ENCODE measurements at places on chromosomes 6 and 20. TPM values are rescaled to one million over a fixed set of nuclear protein-coding genes. Genes with fewer than 3 reads are reported as not detected.
A peak's percentile ranks its signal among the peaks of the same experiment; 100 is the strongest.

DNA sequence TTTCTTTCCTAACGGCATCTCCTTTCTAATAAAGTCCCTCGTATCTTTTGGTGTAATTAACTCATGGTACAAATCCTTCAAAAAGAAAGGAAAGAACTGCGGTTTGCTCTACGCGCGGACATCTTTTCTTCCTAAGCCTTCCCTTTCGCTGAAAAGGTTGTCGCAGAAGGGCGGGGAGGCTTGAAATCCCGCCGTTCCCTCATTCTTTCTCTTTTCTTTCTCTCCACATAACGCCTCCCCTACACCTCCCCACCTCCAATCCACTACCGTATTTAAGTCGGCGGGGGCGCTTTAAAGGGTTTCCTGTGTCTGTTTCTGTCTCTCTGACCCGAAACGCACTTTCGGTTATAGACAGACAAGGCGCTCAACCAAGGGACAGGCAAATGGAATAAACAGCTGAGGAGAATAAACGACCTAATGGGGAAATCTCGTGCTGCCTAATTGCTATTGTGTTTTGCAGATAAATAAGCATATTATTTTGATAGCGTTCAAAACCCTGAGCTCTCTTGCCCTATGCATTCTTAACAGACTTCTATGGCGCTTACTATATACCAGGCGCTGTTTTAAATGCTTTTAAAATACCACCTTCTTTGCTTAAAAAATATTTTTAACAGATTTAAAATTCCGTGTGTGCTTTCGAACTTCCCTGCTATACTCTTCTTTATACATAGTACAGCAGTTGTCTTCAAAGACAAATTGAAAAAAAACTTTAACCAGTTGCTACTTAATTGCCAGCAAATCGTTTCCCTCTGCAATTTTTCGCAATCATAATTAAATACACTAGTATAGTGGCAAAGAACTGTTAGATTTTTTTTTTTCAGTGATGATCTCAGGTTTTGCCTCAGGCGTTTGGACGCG, 2.5 kb upstream of the HEY2 start:
- DNase-seq = peak; percentile 28

Gene KIF16B
- 6.3 TPM for total RNA-seq

- DNase-seq = no peak
These were observed 10.7 kb downstream of the TUBB start for GRCh38 chr6:30730601-30731435.

DNA sequence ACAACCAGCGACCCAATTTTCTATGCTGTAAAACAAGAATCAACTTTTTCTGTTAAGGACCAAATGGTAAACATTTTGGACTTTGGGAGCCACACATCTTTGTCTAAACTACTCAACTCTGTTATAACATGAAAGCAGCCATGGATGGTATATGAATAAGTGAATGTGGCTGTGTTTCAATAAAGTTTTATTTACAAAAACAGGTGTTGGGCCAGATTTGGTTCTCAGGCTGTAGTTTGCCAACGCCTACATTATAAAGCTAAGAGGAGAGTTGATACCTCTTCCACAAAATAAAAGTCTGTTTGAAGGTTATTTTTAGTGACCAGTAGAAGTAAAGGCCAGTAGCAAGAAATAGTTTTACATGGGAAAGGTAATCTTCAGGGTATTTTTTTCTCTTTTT, 60.4 kb upstream of the SDHAF4 start:
- DNase-seq = no peak

DNA sequence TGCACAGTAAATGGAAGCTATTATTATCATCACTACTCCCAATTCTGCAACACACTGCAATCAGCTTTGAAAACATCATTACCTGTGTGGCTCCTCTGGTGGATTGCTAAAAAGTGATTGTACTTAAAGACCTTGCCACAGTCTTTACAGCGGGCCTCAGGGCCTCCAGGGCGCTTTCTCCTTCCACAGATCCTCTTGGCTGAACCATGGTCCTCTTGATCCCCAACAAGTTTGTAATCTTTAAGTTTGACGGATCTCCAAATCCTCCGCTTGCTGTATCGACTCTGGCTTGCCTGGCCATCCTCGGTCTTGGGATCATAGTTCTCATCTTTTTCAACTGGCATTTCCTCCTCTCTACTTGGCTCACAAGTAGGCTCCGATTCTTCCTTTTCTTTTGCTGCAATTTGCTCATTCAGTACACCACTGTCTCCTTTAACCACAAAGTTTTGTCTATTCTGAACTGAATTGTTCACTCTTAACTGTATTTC, 2.0 kb downstream of the ZBTB24 start:
- DNase-seq = no peak

GRCh38 chr6:53930330-53930729, 135.5 kb downstream of the LRRC1 start:
- no peak for DNase-seq

DNA sequence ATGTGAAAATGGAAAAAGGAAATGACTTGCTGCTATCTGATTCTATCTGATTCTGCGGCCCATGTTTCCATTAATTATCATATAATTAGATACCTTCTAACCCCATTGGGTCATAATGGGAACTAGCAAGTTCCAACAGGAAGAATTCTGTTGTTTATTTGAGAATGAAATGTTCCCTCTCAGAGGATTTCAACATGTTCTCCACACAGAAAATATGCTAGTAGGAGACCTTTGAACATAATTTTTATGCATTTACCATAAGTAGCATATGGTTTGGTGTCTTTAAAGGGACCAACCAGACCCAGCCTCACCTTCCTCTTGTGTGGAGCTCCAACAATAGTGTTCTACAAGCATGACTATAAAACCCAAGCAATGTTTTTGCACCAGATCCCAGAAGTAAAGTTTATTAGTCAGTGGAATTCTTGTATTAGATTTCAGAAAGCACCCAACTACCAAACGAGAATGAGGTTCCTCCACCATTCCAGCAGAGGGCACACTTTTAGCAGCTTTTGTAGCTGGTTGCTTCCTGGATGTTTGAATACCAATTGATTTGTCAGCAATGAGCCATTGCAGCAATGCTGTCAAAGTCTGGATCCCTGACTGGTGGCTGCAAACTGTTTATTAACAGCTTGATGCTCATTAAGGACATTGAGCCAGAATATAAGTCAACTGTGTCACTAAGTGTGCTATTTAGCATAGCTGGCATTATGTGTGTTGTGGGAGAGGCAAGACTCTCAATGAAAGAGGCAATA, 143.6 kb upstream of the GJE1 start:
- DNase-seq = no peak

DNA sequence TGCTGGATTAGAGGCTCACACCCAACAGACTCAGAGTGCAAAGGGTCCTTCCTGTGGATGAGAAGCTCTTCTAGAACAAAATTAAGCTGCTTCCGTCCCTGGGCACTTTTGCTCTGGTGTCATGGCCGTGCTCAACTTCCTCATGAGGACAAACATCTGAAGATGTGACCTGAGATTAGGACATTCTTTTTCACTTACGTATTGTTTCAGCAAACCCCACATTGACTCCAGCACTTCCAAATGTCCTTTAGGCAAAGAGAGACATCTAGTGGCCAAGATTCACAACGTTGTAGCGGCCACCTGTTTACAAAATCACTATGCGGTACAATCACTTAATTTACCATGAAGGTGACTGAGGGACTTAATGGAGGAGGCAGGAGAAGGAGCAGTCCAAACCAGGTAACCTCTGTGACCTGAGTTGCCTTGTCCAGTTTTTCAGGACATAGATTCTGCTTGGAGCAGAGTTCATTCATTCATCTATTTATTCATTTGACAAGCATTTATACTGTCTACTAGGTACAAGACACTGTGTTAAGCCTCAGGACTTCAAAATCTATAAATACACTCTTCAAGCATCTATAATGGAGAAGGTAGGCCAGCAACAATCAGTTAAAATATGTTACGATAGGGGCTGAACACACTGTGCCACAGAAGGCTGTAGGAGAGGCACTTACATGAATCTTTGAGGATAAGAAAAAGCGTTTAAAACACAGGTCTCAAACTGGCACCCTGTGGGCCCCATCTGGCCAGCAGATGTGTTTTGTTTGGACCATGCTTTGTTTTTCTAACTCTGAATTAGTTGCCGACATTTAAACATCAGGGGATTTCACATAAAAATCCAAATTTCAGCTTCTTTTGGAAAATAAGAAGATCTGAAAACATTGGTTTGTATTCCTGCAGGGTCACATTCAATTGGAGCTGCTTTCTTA, 5.6 kb upstream of the ADGRF1 start:
- no peak for DNase-seq

- DNase-seq = no peak
These were observed 70.5 kb upstream of the PRL start for GRCh38 chr6:22367346-22367745.

Gene MARCKS
- total RNA-seq = 42.7 TPM

DNA sequence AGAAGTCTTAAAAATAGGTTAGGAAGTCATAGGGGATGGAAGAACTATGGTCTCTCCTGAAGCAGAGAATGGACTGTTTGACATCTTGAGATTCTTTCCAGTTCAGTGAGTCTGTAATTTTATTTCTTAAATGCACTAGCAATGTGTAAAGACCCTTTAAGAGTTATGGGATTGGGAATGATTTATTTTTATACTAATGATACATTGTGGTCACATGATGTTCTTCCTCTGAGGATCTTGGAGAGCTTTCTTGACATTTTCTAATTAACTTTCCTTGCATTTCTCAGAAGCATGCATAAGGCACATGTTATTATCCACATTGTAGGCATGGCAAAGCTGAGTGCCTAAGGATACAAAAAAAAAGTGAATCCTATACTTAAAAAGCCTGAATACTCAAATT, 507.6 kb upstream of the NRSN1 start:
- no peak for DNase-seq

- no peak for DNase-seq
These were observed 71.4 kb downstream of the MAFB start for GRCh38 chr20:40617594-40617993.

DNA sequence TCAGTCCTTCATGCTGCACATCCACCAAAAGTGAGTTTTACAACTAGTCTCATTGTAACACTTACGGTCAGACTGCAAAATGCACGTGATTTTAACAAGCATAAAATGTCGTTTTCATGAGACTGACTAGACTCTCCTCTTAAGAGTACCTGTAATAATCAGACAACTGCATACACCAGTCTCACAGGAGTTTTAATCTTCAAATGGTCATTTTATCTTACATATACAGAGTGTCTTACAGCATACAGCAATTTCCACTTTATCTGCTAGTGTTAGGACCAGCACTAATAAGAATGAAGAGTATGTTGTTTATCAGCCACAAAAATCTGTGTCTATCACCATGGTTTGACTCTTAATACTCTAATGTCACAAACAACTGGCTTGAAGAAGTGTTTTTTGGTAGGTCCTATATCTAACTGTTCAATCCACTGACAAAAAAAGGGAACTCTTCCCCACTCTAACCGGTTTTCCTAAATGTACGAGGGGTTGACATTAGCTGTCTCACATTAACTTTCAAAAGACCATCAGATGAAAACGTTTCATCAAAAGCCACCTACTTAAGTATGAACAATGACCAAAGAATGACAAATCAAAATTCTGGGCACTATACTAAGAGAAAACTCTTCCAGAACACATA, 1.5 kb upstream of the ASF1A start:
- no peak for DNase-seq

GRCh38 chr6:163291622-163292021, 122.9 kb upstream of the QKI start:
- DNase-seq = no peak

GRCh38 chr20:61964675-61965605, 100.7 kb downstream of the TAF4 start:
- no peak for DNase-seq

GRCh38 chr6:149950423-149950822, 8.6 kb downstream of the ULBP2 start:
- DNase-seq = no peak

DNA sequence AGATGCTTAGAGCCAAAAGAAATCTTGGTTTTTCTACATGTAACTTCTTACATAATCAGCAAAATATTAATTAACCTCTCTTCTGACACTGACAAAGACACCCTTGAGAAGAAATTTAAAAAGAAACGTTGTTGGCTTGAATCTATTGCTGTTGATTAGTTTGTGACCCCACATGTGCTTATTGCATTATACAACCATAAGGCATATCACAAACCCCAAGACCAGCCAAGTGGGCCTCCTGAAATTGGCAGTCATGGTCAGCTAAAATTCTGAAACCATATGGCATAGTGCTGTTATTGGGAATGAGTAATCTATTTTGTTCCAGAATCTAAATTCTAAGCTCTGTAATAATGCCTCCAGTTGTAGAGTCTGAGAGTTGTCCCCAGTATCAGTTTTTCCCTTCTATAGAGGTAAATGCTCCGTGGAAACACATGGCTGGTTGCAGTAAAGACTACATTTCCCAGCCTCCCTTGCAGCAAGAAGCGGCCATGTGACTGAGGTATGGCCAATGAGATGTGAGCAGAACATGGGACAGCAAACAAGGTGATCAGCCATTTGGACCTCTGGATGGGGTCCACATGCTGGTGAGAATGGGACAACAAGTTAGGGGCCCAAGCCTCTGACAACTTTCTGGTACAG, 42.3 kb upstream of the PTPN1 start:
- no peak for DNase-seq

Gene STMN3
- 37.0 TPM for total RNA-seq

DNA sequence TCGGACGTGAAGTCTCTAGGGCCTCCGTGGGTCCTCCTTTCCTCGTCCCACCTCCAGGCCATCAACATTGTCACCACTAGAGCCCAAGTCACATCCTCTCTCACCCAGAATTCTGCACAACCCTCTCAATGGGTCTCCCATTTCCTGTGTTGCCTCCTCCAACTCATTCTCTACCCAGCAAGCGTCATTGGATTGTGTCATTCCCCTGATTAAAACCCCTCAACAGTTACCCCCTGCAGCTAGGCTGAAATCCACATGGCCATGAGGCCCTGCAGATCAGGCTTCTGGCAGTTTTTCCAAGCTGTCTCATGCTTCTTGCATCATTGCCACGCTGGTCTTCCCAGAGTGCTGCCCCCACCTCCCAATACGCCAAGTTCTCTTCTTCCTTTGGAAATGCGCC, 12.9 kb upstream of the FAM210B start:
- no peak for DNase-seq

DNA sequence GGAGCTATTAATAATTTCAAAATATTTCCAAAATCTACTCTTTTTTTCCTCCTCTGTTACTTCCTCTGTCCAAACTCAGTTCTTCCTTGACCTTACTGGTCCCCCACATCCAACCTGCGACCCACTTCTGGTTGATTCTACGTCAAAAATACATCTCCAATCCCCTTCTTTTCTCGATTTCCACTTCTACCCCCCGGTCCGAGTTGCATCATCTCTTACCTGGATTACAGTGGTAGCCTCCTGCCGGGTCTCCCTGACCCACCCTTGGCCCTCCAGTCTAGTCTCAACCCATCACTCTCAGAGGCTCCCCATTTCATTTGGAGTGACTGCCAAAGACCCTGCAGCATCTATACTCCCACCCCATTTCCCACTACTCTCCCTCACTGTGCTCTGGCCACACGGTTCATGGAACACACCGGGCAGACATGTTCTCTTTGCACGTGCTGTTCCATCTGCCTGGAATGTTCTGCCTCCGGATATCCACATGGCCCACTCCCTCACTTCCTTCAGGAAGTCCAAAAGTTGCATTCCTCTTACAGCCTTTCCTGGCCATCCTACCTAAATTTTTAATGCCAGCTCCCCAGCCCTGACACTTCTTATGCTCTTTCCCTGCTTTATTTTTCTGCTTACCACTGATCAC, 6.1 kb upstream of the CCND3 start:
- no peak for DNase-seq

GRCh38 chr6:72955666-72956065, 269.6 kb downstream of the KHDC1L start:
- DNase-seq = no peak

Gene TSPYL4
- 8.8 TPM for total RNA-seq
